Dorsolateral prefrontal cortex (tissue), 122 donors: ENCODE measurements at places on chromosomes 2 and 18. TPM values are rescaled to one million over a fixed set of nuclear protein-coding genes. Genes with fewer than 3 reads are reported as not detected.

DNA sequence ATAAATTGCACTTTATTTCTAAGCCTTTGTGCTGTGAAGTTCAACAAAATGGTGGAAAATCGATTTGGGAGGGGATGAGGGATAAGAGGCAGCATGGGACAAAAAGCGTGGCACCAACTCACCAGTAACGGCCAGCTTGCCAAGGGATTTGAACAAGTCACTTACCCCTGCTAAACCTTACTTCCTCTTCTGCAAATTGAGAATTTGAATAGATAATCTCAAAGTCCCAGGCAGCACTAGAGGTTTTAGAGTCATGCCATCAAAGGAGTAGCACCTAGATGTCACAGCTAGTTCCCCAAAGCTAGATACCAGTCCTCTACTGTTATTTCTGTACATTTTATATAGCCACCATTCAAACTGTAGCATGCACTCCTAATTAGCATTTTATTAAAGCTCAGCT is 83.7 kb upstream of the VRK2 start:
- DNase-seq = no peak

- no peak for DNase-seq
Measured at GRCh38 chr2:233360771-233361176, 6.5 kb downstream of the DGKD start.

- no peak for DNase-seq
Measured at GRCh38 chr18:28114472-28114871, 62.5 kb downstream of the CDH2 start.

DNA sequence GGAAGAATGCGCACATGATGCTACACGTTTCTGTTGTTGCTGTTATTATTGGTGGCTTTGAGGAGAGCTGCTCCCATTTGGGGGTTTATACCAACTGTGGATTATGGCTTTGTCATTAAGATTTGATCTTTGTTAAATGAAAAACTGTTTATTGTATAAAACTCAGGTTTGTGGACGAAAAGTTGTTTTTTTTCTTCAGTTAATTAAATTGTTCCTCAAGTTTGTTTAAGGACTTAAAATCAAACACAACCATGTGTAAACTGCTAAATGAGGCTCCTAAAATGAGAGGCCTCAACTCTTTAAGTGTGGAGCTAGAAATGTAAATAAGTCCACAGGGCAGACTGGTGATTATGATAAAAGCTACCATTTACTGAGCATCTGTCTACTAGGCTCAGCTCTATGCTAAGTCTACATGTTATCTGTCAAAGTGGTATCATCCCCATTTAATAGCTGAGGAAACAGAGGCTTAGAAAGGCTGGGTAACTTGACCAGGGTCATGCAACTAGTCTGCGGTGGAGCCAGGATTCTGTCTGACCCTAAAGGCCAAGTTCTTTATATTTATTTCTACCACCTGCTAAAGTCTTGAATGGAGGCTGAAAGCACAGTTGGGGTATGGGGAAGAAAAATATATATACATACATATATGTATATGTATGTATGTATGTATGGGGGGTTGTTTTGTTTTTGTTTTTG is 4.1 kb downstream of the MYCN start:
- no peak for DNase-seq

DNA sequence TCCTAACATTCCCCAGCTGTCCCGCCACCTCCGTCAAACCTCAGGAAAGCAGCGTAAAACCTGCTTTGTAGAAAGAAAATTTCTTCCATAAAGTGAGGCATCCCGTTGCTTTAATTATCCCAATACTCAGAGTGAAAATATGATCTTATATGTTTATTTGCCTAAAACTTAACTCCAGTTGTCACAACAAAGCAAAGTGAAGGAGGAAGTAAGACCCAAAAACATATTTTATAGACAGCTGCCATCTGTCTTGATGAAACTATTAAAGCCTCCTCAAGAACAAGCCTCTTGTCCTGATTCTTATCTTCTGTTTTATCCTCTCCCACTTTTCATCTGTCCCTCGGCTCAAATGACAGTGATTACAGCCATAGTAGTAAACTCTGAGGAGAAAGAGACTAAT is 28.9 kb upstream of the LPIN2 start:
- no peak for DNase-seq

DNA sequence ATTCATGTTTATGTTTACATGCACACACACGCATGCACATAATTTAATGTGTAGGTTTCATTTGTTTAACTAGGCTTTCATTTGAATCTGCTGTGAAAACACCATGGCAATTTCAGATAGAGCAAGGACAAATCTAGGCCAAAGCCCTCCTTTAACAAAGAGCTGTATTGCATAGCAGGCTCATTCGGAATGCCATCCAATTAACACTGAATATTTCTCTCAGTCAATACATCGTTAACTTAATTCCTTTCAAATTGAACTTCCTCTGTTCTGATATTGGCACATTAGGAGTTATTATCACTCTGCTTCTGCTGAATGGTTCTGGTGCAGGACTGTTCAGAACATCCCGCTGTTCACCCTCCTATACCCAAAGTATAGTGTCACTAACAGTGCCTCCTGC is 435.1 kb upstream of the CDH20 start:
- DNase-seq = no peak

GRCh38 chr2:127118038-127118437 is 11.1 kb upstream of the BIN1 start:
- no peak for DNase-seq

Gene CYB5A
- total RNA-seq = 34.5 TPM

Gene FBLN7
- 8.7 TPM for total RNA-seq

DNA sequence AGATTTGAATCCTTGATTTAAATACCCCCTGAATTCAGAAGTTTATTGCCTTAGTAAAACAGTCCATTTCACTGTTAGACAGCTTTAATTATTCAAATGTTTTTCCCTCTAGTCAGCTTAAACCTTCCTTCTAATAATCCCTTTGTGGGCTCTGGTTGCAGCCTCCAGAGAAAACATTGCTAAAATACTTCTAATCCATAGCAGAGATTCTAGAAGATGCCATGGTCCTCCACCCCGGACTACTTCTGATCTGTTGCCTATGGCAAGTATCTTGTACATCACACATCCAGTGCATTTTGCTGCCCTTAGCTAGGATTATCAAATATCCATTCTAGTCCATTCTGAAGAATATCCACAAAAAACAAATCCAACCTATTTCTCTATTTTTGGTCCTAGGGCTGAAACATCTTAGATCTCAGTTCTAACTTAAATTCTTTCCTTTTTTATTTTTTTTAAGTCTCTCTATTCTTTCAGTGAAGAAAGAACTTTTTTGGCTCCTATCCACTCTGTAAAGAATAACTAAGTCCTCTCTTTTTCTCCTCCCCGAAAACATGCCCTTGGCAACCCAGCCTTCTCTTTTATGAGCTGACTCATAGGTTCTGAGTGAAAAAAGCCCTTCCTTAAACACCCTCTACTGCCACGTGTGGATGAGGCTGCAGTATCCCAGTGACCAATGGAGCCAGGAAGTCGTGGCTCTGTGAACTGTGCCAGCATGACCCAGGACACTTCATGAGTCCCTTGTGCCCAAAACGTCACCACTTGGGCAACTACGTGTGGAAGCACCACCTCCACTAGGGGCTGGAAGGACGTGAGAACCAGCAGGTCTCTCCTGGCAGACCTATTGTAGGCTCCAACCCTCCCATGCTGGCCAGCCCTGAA is 349.8 kb downstream of the TNS1 start:
- peak; percentile 42 for DNase-seq

- DNase-seq = no peak
Measured at GRCh38 chr2:200447139-200447855, 62.6 kb downstream of the KCTD18 start.

DNA sequence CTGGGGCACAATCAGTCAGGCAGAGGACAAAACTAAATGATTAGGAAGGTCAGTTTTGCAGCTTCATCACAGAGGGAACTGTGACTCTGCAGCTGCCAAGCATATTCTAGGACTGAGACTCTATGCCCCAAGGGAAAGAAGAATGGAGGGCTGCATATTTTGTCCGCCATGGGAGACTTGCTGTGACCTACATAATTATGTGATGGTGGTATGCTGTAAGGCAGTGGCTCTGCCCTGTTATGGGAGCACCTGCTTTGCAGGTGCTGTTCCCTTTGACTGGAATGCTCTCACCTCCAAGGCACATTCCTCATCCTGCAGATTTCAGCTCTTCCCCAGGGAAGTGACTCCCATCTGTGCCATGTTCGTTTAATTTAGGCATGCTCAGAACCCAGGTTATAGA is 261.9 kb upstream of the EPHA4 start:
- no peak for DNase-seq

DNA sequence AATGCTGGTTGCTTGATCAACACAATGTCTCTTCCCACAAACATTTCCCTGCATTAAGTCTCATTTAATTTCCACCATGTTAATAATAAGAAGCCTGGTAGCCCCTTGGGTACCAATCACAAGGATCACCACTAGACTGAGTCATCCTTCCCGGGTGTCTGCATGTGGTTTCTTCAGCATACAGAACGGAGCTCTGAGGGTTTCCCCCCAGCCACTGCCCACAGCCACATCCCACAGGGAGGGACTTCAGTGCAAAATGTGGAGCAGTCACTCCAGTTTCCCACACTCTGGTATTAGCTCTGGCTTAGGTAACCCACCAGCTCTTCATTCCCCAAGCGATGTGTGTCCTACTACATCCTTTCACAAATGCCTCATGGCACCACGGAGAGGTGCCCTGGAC is 42.7 kb upstream of the POLE4 start:
- DNase-seq = no peak

Gene TMBIM1
- total RNA-seq = 79.6 TPM

Gene NGEF
- 242 TPM for total RNA-seq
